Activated CD4-positive, alpha-beta T cell treated with anti-CD3 and anti-CD28 coated beads, Interleukin-2, amount 10 ng/mL, durations not matched to agents 24 days and 14 days (primary cell): ENCODE measurements at places on chromosomes 6 and 20. TPM values are rescaled to one million over a fixed set of nuclear protein-coding genes. Genes with fewer than 3 reads are reported as not detected.

- no peak overlapping the region for H3K27ac ChIP-seq
- no peak overlapping the region for H3K4me3 ChIP-seq
- H3K27me3 ChIP-seq, result peaks cover 11% of the 10 kb centered on the region
- H3K36me3 ChIP-seq, result no peaks in the 10 kb centered on the region
Measured at GRCh38 chr6:134642279-134642678, 307.6 kb downstream of the ALDH8A1 start.

GRCh38 chr6:30618270-30618797, 694 bp downstream of the MRPS18B start:
- peak overlapping the region; percentile 90 for H3K4me3 ChIP-seq
- peaks cover 33% of the 10 kb centered on the region for H3K4me1 ChIP-seq
- peak; percentile 69 for DNase-seq
- H3K27me3 ChIP-seq, result peaks cover 6% of the 10 kb centered on the region

- H3K27me3 ChIP-seq, result no peaks in the 10 kb centered on the region
- H3K27ac ChIP-seq, result no peak overlapping the region
- no peak overlapping the region for H3K4me3 ChIP-seq
- H3K36me3 ChIP-seq, result peaks cover 24% of the 10 kb centered on the region
Measured at GRCh38 chr20:35899064-35899463, 55.2 kb downstream of the SCAND1 start.

DNA sequence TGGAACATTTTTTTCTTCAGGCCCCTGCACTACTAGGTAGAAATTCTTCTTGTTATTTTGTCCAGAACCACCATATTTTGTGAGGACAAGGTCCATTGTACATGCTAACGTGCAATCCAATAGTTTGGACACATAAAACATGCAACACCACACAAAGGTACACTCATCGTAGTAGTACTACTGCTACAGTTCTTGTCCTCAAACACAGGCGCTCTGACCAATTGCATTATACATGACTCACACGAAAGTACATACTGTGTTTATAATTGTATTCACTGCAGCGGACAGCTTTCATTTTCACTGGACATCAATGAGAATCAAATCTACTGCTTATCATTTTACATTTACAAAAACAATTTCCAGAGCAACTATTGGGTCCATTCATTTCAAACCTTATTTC, 15.3 kb upstream of the SMLR1 start:
- H3K27me3 ChIP-seq, result peaks cover 3% of the 10 kb centered on the region
- no peaks in the 10 kb centered on the region for H3K4me1 ChIP-seq
- DNase-seq, result peak; percentile 39
- H3K4me3 ChIP-seq, result no peak overlapping the region
- H3K27ac ChIP-seq, result no peak overlapping the region

DNA sequence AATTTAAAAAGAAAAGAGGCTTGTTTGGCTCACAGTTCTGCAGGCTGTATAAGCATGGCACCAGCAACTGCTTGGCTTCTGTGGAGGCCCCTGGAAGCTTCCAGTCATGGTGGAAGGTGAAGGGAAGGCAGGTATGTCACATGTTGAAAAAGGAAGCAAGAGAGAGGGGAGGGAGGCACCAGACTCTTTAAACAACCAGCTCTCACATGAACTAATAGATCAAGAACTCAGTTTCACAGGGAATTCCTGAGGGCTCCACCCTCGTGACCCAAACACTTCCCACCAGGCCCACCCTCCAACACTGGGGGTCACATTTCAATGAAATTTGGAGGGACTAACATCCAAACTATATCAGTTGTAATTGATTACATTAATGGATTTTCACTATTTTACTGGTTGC, 127.9 kb upstream of the MLIP start:
- DNase-seq, result no peak
- no peak overlapping the region for H3K4me3 ChIP-seq
- no peaks in the 10 kb centered on the region for H3K4me1 ChIP-seq

DNA sequence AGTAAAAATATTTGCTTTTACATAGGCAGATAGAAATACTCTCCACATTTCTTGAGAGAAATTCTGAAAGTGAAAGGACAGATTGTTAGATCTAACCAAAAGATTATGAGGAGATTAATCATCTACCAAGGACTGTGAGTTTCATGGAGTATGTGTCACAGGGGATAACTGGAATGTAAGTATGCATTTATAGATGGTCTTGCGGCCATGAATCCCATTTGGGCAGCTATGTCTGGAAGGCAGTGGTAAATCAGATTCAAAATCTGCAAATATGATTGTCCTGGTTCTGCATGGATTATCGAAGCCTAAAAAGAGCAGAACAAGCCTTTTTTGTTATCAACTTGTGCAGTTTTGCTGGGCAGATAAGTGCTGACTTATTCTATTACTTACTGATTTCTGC, 293.8 kb downstream of the RFPL4B start:
- DNase-seq, result no peak
- no peaks in the 10 kb centered on the region for H3K36me3 ChIP-seq
- no peak overlapping the region for H3K27ac ChIP-seq
- H3K27me3 ChIP-seq, result no peaks in the 10 kb centered on the region
- H3K4me1 ChIP-seq, result no peaks in the 10 kb centered on the region

DNA sequence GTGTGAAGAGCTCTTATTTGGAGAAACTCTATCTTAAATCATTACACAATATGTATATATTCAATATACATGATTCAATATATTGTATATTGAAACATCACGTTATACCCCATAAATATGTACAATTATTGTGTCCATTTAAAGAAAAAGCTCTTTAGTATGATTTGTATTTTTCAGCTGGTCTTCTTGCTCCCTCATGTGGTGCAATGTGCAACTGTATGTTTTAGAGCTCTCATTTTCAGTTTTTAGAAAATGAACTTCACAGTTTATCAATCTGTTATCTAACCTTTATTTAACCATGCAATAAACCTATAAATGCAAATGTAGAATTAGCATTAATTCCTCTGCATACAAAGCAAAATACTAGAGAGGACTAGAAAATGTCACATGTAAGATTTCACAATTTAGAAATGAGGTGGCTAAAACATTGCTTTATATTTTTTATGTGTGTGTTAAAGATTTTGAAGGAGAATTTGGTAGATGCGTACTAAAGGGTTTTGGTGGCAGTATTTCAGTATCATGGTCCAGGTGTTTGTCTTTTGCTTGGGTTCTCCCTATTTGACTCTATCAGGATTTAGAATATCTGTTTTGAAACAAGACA, 167.1 kb downstream of the PHF3 start:
- no peaks in the 10 kb centered on the region for H3K4me1 ChIP-seq
- no peak for DNase-seq
- no peak overlapping the region for H3K4me3 ChIP-seq
- H3K36me3 ChIP-seq, result no peaks in the 10 kb centered on the region
- H3K27me3 ChIP-seq, result no peaks in the 10 kb centered on the region

DNAH8 gene
- total RNA-seq, result 0.02 TPM in 1 of 2 replicates, not detected in the other

FBXL4 gene
- 12.8 and 15.3 TPM in 2 replicates for total RNA-seq
